ENCODE measurements at places on chromosomes 5 and 9.

- peak; percentile 95 for DNase-seq
Observed at GRCh38 chr9:110579862-110580219, 300 bp upstream of the SVEP1 start.

DNA sequence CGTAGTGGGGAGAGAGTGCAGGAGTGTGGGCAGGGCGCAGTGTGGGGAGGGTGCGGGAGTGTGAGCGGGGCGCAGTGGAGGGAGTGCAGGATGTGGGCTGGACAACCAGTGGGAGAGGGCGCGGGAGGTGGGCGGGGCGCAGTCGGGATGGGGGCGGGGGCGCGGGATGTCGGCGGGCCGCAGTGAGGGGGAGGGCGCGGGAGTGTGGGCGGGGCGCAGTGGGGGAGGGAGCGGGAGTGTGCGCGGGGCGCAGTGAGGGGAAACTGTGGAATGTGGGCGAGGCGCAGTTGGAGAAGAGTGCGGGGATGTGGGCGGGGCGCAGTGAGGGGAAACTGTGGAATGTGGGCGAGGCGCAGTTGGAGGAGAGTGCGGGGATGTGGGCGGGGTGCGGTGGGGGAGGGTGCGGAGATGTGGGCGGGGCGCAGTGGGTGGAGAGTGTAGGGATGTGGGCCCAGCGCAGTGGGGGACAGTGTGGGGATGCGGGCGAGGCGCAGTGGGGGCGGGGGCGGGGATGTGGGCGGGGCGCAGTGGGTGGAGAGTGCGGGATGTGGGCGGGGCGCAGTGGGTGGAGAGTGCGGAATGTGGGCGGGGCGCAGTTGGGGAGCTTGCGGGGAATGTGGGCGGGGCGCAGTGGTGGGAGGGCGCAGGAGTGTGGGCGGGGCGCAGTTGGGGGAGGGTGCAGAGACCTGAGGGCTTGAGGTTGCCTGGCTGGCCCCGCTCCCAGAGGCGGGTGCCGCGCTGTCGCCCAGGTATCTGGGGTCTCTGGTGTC is at the start of gene NXNL2:
NXNL2 (plus strand) TSS at position 723 of the 770 bp plus-strand sequence. CDS start 257 bp downstream, outside the sequence.
- DNase-seq: peak; percentile 88

DNA sequence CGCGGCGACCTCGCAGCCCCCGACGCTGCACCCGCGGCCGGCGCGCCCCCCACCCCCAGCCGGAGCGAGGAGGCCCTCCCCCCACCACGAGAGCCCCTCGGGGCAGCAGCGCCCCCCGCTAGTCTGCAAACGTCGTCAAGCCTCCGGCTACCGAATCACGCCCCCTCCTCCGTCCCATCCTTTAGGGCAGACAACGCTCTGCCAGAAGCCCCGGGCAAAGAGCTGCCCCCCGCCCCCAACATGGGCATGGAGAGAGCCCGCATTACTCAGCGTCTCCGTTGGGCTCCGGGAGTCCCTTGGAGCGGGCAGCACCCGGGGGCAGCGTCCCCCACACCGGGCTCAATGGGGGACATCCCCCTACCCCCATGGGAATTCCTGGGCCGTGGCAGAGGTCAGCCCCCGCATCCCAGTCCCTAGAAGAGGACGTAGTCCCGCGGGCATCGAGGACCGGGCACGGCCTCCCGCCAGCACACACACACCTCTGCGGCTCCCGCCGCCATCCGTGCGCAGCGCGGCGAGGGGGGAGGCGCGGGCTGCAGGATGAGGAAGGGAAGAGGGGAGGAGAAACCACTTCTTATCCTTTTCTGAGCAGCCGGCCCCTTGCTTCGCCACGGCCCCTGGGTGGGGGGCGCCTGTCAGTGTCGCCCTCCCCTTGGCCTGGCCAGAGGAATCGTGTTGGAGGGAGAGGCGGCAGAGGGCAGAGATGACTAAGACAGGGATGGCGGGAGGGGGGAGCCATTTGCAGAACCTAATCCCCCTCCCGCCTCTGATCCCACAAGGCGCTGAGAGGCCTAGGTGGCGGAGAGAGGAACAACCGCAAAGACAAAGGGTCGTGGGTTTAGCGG is 750 bp downstream of the DNM1 start:
- DNase-seq: peak; percentile 52

- no peak for DNase-seq
Observed at GRCh38 chr5:121725450-121725849, 126.2 kb upstream of the FTMT start.

DNA sequence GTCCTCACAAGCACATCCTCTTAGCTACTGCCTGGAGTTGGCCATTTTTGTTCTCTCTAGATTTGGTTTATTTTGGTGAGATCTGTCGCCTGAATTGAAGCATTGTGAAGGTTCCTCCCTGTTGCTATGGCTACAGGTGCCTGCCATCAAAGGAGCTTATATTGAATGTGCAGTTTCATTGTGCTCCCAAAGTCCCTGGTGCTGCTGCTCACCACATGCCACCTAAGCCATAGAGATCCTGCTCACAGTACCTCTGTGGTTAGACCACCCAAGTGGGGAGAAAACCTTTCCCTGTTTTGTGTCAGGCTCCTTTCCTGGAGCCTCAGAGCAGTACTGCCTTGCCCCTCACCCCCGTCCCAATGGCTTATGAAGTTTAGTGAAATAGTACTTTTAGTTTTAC is 383.4 kb downstream of the TMEM38B start:
- no peak for DNase-seq

DNA sequence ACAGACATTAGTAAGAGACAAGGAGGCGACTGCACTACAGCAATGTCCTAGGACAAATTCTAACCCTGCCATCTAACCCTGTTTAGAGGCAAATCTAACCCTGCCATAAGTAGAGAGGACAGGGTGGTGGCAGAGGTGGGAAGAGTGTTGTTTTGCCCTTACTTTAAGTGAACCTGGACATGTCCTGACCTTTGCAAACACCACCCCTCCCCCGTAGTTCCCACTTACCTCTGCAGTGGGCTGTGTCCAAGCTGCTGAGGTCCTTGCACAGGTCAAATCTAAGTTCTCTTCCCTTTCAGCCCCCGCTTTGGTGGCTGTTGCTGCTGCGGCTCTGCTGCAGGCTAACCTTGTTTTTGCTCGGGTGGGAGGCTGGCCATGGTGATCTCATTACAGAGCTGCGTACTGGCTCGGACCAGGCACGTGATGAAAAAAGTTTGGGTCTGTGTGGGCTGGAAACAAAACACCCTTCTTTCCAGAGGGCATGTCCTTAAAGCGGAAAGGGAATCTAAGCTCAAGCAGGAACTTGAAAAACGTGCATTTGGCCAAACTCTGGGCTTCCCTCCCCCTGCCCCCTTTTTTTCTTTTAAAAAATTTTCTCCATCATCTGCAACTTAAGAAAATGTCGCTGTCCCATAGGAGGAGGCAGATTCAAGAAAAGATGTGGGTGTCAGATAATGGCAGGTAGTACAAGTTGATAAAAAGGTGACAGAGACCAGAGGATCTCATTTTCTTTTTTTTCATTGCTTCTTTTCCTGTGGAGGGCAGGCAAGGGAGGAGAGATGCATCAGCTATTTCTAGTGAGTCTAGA is at the start of gene FAXDC2:
FAXDC2 (minus strand) TSS at position 349 of the 808 bp plus-strand sequence. CDS start 12,425 bp downstream, outside the sequence.
- DNase-seq: peak; percentile 76

DNA sequence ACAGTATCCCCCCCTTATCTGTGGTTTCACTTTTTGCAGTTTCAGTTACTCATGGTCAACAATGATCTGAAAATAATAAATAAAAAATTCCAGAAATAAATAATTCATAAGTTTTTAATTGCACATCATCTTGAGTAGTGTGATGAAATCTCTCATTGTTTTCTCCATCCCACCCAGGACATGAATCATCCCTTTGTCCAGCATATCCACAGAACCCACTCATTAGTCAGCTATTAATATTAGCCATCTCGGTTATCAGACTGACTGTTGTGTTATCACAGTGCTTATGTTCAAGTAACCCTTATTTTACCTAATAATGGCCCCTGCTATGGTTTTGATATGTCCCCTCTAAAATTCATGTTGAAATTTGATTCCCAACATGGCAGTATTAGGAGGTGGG is 40.7 kb downstream of the FAM114A2 start:
- DNase-seq: no peak

DNA sequence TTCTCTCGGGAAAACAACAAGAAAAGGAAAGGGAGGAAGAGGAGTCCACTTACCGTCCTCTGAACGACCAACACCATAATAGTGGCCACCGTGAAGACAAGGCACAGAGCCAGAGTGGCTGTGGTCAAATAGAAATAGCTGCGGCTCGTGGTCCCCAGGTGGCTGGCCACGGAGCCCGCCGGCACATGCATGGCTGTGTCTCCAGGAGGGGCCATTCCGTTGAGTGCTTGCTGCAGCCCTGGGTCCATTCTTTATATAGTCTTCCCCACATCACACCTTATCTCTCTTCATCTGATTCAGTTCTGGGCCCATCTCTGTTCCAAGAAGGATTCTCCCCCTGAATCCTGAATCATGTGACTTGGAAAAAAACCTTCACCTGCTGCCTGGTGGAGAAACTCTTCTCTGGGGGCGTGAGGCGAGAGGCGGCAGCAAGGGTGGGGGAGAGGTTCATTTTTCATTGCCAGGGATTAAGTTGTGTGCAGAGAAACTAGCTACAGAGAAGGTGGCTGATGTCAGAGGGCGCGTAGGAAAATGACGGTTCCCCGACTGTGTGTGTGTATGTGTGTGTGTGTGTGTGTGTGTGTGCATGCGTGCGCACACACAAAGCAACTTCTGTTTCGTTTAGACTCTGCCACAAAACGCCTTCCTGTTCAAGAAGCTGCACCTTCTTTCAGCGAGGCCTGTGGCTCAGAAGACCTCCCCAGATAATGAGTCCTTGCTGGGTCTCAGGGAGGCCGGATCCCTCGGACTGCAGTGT is at the start of gene TNFSF8:
TNFSF8 (minus strand) TSS at position 536 of the 757 bp plus-strand sequence; CDS start at position 248, 288 bp downstream.
- DNase-seq: no peak

DNA sequence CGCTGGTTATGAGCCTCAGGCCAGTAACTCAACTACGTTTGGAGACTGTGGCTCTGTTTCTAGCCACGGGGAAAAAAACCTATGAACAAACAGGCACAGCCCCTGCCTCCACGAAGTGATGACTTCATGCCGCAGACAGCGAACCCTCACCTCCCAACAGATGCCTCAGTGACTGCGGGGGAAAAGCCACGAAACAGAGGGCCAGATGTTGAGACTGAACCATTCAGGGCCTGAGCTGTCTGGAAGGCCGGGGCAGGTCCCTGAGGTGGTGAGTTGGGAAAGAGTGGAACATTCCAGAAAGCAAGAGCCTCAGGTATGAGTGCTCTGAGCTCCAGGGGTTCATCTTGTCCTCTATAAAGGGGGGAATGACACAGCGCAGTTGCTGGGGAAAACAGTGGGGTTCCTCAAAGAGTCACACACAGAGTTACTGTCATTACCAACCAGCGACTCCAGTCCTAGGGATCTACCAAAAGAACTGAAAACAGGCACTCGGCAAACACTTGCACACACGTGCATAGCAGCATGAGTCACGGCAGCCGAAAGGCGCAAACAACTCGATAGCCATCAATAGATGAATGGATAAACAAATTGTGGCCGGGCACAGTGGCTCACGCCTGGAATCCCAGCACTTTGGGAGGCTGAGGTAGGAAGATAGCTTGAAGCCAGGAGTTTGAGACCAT is 15.3 kb downstream of the PLPP7 start:
- DNase-seq: peak; percentile 48

DNA sequence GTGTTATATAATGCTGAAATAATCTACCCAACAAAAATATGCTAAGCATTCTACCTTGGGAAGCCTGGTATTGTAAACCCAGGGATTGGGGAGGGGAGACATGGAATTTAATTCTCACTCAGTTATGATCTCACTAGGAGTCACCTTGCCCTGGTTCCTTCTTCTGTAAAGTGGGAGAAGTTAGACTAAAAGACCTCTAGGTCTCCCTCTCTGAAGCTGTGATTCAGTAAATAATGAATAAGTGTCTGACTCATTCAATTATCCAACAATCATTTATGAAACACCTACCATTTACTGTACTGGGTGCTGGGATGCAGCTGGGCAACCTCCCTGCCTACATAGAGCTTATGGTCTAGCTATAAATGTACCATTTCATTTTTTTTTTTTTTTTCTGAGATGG is 20.2 kb upstream of the SPARC start:
- peak; percentile 49 for DNase-seq

DNA sequence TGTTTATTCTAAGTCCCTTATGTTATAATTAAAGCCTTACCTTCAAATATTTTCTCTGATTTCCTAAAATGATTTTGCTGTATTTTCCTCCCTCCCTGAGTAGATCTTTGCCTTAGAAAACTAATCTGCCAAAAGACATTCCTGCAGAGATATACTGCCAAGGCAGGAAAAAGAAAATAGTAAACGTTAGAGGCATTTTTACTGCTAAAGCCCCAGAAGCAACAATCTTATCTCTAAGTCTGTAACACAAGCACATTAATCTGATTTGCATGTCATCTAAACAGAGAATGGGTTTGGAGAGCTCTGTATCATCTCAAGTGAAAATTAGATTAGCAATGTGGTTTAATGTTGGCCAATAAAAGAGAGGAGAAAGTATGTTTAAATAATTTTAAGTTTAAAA is 847.7 kb downstream of the MAT2B start:
- DNase-seq: peak; percentile 14

GRCh38 chr9:123586275-123586674 is 230.3 kb downstream of the CRB2 start:
- no peak for DNase-seq

GRCh38 chr9:24824607-24825006 is 278.9 kb upstream of the IZUMO3 start:
- no peak for DNase-seq

DNA sequence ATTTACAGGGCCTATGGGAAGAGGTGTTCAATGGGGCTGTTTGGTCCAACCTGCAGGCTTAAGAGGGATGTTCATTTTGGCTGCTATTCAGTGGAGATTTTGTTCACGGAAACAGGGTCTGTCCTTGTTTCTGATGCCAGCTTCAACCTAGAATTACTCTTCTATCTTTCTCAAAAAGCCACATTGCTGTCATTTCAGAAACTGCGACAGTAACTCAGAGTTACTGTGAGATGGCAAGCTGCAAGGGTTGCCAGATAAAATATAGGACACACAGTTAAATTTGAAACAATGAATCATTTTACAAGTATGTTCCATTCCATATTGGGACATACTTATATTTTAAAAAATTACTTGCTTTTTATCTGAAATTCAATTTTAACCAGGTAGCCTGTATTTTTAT is 128.0 kb downstream of the NPR3 start:
- no peak for DNase-seq

DNA sequence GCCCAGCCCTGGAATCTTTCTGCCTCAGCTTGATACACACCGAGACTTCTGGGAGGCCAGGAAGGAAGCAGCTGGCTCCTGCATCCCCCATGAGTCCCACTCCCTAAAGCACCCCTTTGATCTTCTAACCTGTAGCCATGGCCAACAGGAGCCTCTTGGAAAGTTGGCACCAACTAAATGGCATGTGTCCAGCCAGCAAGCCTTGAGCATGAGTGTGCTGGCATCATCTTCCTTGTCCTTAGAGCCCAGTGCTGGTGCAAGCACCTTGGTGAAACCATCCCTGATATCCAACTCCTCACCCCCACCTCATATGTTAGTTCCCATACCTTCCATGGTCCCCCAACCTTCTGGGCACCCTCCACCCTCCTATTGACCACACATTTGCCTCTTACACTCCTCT is 130.4 kb downstream of the CRB2 start:
- no peak for DNase-seq

GRCh38 chr9:31372799-31373587 is 1011.5 kb upstream of the ACO1 start:
- DNase-seq: no peak

GRCh38 chr9:111985315-111985714 is 88.7 kb downstream of the UGCG start:
- DNase-seq: no peak
